ENCODE measurements at places on chromosomes 11 and 22. TPM values are rescaled to one million over a fixed set of nuclear protein-coding genes. Genes with fewer than 3 reads are reported as not detected.

Gene PHOX2A
- total RNA-seq, result not detected

- DNase-seq, result no peak
Observed at GRCh38 chr11:92869716-92870115, 99.7 kb upstream of the MTNR1B start.

GRCh38 chr11:34653851-34654482, 33.1 kb downstream of the EHF start:
- DNase-seq, result peak; percentile 90

- no peak for DNase-seq
Observed at GRCh38 chr11:58549644-58550043, 26.0 kb downstream of the LPXN start.

- DNase-seq, result no peak
Observed at GRCh38 chr11:77140231-77140851, 12.3 kb downstream of the MYO7A start.
